ENCODE measurements at places on chromosomes 4 and X.

- no peak for DNase-seq
Observed at GRCh38 chrX:47221756-47222155, 3.3 kb downstream of the CDK16 start.

DNA sequence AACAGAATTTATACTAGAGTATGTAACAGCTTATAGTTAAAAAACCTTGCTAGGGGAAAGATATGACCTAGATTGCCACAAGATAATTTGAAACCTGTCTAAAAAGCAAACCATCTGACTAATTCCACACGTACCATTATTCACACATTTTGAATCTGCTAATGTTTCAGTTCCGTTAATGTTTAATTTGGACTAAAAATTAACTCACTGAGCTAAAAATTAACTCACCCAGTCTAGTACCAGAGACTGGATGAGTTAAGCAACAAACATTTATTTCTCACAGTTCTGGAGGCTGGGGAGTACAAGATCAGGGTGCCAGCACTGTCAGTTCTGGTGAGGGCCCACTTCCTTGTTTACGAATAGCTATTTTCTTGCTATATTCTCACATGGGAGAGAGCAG, 231.5 kb upstream of the DIAPH2 start:
- DNase-seq, result no peak

- DNase-seq, result no peak
Observed at GRCh38 chrX:13153796-13154195, 109.4 kb upstream of the FAM9C start.

DNA sequence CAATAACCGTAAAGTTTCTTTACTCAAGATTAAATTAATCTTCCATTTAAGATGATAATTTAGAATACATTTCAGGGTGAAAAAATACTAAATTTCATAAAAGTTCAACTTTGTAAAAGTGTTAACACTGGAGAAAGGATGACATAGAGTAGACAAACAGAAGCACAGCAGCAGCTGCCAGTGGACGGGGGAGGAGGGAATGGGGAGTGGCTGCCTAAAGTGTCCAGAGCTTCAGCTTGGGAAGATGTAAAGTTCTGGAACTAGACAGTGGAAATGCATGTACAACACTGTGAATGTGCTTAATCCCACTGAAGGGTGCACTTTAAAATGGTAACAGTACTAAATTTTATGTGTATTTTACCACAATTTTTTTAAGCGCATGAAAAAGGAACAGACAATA, 39.9 kb downstream of the RELL1 start:
- DNase-seq, result no peak

GRCh38 chr4:111066001-111066400, 443.1 kb upstream of the PITX2 start:
- DNase-seq, result no peak

GRCh38 chr4:150970685-150971151, 44.4 kb downstream of the LRBA start:
- DNase-seq, result no peak

All from AML-193 (cell line).